Endothelial cell (in vitro differentiated cells): ENCODE measurements at places on chromosomes 11 and 22.

- no peak for DNase-seq
These were observed 57.9 kb upstream of the NUP160 start for GRCh38 chr11:47906066-47906465.

GRCh38 chr11:32891657-32892354 is 805 bp upstream of the QSER1 start:
- DNase-seq: no peak

GRCh38 chr22:48635816-48636215 is 1191.9 kb downstream of the BRD1 start:
- no peak for DNase-seq

GRCh38 chr11:70364178-70364577 is 34.2 kb upstream of the CTTN start:
- DNase-seq: no peak

DNA sequence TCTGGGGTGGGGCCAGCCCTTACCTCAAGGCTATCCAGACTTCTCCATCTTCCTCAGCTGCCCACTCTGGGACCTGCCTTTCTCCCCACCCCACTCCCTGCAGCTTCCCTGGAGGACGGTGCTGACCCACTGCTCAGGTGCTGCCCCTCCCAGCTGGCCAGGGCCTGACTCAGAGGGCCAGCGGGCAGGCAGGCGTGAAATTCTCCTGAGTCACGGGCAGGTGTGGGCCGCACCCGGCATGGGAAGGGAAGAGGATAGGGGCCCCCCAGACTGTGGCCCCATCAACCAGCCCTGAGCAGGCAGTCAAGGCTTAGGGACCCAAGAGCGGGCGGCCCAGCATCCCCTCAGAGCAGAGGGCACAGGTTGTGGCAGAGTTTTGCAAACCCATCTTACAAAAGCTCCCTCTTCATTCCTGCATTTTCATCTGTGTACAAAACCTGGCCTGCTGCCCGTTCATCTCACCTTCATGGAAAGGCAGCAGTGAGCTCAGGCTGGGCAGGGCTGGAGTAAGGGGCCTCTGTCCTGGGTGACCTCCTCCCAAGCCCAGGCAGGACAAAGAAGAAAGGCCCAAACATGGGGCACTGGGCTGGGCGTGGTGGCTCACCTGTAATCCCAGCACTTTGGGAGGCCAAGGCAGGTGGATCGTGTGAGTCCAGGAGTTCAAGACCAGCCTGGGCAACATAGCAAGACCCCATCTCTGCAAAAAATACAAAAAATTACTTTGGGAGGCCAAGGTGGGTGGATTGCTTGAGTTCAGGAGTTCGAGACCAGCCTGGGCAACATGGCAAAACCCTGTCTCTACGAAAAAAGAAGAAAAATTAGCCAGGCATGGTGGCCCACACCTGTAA is 6.1 kb downstream of the RHOD start:
- DNase-seq: no peak

DNA sequence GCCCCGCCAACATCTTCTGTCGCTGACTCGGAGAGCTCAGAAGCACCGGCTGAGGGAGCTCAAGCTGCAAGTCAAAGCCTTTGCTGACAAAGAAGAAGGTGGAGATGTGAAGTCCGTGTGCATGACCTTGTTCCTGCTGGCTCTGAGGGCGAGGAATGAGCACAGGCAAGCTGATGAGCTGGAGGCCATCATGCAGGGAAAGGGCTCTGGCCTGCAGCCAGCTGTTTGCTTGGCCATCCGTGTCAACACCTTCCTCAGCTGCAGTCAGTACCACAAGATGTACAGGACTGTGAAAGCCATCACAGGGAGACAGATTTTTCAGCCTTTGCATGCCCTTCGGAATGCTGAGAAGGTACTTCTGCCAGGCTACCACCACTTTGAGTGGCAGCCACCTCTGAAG is 6.7 kb downstream of the RAG1 start:
- no peak for DNase-seq

- no peak for DNase-seq
These were observed 12.9 kb downstream of the OLFML1 start for GRCh38 chr11:7498193-7498592.

- DNase-seq: no peak
These were observed 130.1 kb downstream of the TRPC6 start for GRCh38 chr11:101453682-101454081.

GRCh38 chr11:104679258-104679657 is 219.0 kb downstream of the CASP12 start:
- DNase-seq: no peak

GRCh38 chr11:46100670-46101069 is 20.6 kb downstream of the PHF21A start:
- no peak for DNase-seq

DNA sequence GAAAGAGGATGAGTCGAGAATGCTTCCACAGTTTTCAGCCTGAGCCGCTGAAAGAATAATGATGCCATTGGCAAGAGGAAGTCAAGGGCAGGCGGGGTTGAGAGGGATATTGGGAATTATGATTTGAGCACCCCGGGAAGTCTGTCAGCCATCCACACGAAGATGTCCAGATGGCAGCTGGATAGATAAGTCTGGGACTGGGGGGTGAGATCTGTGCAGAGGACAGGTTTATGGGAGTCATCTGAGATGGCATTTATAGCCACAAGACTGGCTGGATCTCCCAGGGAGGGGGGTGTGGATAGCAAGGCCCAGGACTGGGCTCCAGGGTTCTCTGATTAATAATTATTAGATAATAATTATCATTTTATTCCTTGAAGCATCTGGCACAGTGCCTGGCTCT is 5.1 kb upstream of the STIP1 start:
- no peak for DNase-seq

DNA sequence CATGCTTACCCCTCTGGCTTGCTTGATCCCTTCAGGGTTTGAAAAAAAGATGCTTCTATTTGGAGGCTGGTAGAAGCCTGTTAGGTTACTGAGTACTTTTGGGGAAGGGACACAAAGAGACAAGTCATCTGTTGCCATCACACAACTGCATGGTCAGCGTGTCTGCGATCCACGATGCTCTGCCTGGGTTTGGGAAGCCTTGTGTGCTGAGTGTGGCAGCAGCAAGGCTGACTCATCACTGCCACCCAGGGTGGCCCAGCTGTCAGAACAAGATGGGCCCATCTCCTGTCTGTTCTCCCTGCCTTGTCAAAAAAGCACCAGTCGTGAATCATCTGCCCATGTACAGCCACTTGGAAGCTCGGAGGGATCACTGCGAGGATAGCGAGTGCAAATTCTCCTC is 26.2 kb downstream of the UBASH3B start:
- DNase-seq: no peak

- no peak for DNase-seq
These were observed 23.3 kb downstream of the LIF start for GRCh38 chr22:30223303-30223702.

DNA sequence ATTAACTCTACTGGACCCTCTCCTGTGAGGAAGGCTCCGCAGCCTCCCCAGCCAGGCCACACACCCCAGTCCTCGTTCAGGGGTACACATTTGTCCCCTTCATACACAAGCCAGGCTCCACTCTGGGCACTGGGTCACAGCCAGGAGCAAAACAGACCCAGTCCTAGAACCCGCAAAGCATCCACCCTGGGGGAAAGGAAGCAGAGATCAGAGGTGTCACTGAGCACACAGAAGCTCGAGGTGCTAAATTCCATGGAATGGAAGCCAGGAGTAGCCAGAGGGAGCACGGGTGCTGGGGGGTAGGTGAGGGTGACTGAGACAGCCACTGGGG is 43.6 kb upstream of the TH start:
- no peak for DNase-seq

GRCh38 chr11:24685821-24686220 is 189.0 kb downstream of the LUZP2 start:
- DNase-seq: no peak

GRCh38 chr11:69320326-69320725 is 26.4 kb downstream of the MYEOV start:
- DNase-seq: no peak

GRCh38 chr11:1227551-1228100 is 4.8 kb downstream of the MUC5B start:
- DNase-seq: no peak

DNA sequence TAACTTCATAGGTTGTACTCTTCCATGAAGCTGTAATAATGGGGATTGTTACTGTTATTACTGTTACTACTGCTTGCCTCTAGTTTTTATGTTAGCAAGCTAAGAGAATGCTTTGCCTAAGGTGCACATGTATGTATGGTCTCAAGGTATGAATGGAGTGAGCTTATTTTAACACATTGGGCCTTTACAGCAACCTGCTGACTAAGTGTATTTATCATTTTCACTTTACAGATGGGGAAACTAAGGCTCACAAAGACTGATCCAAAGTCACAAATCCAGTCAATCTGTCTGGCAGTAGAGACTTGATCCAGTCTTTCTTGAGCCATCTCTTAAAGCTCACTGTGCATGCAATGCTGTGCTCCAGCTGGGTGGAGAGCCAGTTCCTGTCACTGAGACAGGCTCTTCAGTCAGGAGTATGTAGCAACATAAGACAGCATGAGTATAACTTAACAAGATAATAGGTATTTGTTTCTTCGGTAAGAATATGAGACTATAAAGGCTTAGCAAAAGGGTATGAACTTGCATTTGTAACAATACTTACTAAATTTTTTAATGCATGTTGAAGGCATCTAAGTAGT is 66.5 kb downstream of the PPP2R1B start:
- no peak for DNase-seq

DNA sequence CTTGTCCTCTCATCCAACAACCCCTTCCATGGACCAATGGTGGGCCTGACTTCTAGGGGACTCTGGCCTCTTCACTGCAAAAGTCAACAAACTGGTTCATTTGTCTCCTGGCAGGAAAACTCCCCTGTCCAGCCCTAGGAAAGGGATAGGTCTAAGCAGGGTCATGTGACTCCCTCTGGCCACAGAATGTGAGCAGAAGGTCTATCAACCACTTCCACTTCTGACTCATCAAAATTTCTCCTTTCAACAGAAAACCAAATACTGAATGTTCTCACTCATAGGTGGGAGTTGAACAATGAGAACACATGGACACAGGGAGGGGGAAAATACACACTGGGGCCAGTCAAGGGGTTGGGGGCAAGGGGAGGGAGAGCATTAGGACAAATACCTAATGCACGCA is 1.3 kb upstream of the ISX start:
- DNase-seq: no peak

DNA sequence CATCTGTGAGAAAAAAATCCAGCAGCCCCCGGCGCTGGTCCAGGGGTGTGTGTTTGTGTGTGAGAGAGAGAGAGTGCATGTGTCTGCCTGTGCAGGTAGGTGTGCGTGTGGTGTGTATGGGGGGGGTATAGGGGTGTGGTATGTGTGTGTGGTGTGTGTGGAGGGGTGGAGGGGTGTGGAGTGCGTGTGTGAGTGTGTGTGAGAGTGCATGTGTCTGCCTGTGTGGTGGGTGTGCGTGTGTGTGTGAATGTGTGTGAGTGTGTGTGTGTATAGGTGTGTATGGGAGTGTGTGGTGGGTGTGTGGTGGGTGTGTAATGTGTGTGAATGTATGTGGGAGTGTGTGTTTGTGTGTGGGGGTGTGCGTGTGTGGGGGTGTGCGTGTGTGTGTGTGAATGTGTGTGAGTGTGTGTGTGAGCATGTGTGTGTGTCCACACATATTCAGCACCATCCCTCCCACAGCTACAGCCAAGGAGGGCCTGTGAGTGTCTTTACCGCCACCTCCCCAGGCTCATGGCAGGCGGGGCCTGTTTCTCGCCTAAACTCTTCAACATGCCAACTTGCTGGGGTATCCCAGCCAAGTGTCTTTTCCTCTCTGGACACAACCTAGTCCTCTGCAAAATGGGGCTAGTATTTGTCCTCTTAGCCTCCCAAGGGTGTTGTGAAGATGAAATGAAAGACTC is 11.9 kb downstream of the LMO1 start:
- no peak for DNase-seq

GRCh38 chr11:10005955-10006525 is 288.0 kb downstream of the SBF2 start:
- no peak for DNase-seq

GRCh38 chr11:111937844-111938243 is 701 bp downstream of the DIXDC1 start:
- no peak for DNase-seq

GRCh38 chr11:47981667-47982404 is 1.5 kb downstream of the PTPRJ start:
- no peak for DNase-seq

DNA sequence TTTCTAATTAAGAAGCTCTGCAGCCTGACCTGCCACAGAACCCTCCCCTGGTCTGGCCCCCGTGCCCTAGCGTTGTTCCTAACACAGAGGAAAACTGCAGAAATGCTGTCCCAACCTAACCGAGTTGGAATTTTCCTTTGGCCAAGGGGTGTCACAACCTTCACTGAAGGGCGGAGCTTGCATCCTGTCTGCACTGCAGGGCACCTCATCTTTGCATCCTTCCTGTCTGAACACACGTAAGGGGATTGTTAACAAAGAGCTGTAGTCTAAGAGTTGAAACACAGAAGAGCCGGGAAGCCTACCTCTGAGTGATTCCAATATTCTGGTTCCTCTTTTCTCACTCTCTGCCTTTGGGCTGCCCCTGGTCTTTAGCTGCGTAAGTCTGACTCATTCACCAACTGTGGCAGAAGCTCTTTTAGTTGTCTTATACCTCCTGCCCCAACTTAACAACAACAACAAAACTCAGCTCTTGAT is 1.6 kb downstream of the DIXDC1 start:
- no peak for DNase-seq

DNA sequence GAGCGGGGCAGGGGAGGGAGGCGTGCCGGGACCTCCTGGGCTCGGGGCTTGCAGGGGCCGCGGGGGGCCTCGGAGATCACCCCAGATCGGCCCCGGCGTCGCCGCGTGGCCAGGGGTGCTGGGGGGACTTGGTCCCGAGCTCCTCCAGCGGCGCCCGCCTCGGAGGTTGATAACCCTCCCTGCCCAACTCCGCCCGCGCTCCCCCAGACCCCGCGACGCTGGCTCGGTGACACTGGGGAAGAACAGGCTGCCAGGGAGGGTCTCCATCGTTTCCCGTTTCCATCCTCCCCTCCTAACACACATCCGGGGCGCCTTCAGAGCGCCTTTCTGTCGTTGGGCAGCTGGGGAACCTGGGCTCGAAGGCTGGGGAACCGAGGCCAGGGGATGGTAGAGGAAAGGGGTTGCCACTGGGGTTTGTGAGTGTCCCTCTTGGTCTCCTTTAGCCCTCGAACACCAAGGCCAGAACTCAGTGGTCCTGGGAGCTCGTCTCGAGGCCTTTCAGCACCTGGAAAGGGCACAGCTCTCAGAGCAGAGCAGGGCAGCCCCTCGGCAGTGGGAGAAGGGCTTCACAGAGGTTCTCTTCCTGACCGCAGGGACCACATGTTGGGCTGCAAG is 431 bp downstream of the SLC37A2 start:
- DNase-seq: no peak

GRCh38 chr11:2709429-2709828 is 9.6 kb upstream of the KCNQ1OT1 start:
- DNase-seq: no peak

GRCh38 chr11:94477624-94478023 is 16.0 kb downstream of the MRE11 start:
- DNase-seq: no peak

GRCh38 chr11:13535819-13536218 is 40.0 kb upstream of the PTH start:
- DNase-seq: no peak

DNA sequence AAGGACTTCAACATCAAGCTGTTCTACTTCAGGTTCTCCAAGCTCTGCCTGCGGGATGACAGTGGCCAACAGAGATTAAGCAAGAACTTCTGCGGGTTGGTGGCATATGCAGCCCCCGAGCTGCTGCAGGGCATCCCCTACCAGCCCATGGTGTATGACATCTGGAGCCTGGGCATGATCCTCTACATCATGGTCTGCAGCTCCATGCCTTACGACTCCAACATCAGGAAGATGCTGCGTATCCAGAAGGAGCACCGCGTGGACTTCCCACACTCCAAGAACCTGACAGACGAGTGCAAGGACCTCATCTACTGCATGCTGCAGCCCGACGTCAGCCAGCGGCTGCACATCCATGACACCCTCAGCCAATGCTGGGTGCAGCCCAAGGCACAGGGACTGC is 2.8 kb upstream of the DGCR2 start:
- DNase-seq: no peak
